ENCODE measurements at places on chromosomes 11 and 22.

- DNase-seq, result no peak
Observed at GRCh38 chr22:28015046-28015425, 96.0 kb upstream of the PITPNB start.

DNA sequence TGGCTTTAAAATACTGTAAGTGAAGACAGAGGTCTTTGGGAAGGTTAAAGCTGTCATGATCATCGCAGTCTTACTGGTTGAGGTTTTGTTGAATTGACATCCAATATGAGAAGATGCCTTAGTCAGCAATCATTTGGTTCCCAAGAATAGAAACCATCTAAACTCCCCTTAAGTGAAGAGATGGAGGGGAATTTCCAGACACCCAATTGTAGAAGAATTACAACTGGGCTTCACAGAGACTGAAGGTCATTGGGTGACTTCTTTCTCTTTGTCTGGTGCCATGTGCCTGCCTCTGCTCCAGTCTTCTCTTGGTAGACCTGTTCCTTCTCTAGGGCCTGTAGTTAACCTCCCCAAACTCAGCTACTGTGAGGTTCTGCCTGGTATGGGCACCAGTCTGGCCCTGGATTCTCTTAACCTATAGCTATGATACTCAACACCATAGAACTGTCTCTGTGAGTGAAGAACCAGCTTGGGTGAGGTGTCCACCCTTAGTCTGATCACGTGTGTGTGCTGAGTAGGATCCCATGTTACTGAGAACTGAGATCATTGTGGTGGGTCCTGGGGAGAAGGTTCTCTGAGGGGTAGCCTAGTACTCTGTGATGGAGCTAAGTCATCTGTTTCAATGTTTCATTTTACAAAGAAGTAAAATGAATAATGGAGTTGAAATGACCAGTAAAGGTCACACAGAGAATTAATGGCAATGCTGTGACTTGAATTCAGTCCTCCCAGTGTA is 182.5 kb downstream of the CSNK2A3 start:
- no peak for DNase-seq

GRCh38 chr22:48605856-48606481 is 1221.7 kb downstream of the BRD1 start:
- DNase-seq, result no peak

- DNase-seq, result no peak
Observed at GRCh38 chr22:44192098-44192815, 11.5 kb downstream of the PARVG start.

All from globus pallidus (tissue), 1 donor.